Hindlimb muscle (tissue), 1 donor: ENCODE measurements at places on chromosomes 3 and 15. TPM values are rescaled to one million over a fixed set of nuclear protein-coding genes. Genes with fewer than 3 reads are reported as not detected.

Gene TM4SF18
- 12.9 TPM for polyA plus RNA-seq

GRCh38 chr15:74394090-74394846, 26.8 kb upstream of the CYP11A1 start:
- DNase-seq: no peak

DNA sequence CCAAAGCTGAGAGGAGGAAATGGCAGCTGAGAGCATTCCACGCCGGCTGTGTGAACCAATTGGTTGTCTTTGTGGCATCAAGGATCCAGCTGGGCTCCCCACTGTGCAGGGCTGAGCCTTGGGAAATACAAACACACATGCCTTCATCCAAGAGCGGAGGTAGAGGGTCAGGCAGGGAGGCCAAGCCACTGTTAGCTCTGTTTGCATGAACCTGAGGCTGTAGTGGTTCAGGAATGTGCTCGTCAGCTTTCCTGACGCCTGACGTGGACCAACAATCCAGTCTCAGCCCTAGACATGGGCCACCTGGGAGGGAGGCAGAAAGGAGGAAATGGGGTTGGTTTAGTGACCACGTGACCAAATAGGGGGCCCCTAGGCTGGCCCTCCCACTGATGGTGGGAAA, 276.9 kb downstream of the TLE3 start:
- DNase-seq: no peak

GRCh38 chr15:65587094-65587493, 23.8 kb downstream of the INTS14 start:
- no peak for DNase-seq

GRCh38 chr3:23663246-23663645, 142.5 kb upstream of the UBE2E1 start:
- DNase-seq: no peak

GRCh38 chr3:160893207-160893606, 137.2 kb downstream of the PPM1L start:
- no peak for DNase-seq

GRCh38 chr3:194945508-194945907, 259.8 kb downstream of the FAM43A start:
- no peak for DNase-seq
